ENCODE measurements at places on chromosomes 5 and 9.

- peaks cover 46% of the 10 kb centered on the region for H3K4me1 ChIP-seq
- H3K27me3 ChIP-seq = peaks cover 6% of the 10 kb centered on the region
Measured at GRCh38 chr5:151699071-151699901, 12.6 kb upstream of the SPARC start.

DNA sequence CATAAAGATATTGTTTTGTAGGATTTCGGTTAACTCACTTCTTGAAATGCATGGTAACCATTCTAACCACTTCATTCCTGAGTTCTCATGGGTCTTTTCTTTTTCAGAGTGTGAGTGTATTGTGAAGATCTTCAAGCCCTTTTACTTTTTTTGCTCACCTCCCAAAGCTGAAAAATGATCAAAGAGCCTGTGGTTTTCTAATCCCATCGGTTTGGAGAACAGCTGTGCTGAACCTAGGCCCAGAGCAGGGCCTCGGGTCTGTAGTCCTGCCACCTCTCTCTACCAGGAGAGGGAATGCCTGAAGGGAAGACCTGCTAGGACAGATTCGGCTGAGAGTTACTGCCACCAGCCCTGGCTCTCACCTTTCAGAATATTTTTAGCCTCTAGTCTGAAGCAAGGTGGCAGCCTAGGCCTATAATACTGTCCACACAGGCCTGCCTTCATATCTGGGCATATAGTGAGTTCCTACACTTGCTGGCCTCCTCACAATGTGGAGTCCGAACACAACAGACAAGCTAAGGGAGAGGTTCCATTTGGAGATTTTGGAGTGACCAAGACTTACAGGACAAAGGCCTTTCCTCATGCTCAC is 13.8 kb downstream of the RGMB start:
- peaks cover 89% of the 10 kb centered on the region for H3K4me1 ChIP-seq
- no peaks in the 10 kb centered on the region for H3K27me3 ChIP-seq
- H3K27ac ChIP-seq = peak overlapping the region; percentile 59

GRCh38 chr5:140182803-140183367 is 7.9 kb downstream of the CYSTM1 start:
- no peaks in the 10 kb centered on the region for H3K36me3 ChIP-seq
- peak overlapping the region; percentile 21 for H3K4me3 ChIP-seq
- no peaks in the 10 kb centered on the region for H3K27me3 ChIP-seq
- peak overlapping the region; percentile 68 for H3K27ac ChIP-seq
- H3K4me1 ChIP-seq = peaks cover 74% of the 10 kb centered on the region

GRCh38 chr5:42768106-42768504 is 11.5 kb downstream of the CCDC152 start:
- DNase-seq = no peak
- no peak overlapping the region for H3K27ac ChIP-seq
- peaks cover 5% of the 10 kb centered on the region for H3K4me1 ChIP-seq
- H3K27me3 ChIP-seq = no peaks in the 10 kb centered on the region
- no peaks in the 10 kb centered on the region for H3K36me3 ChIP-seq

GRCh38 chr5:107979900-107980299 is 309.2 kb upstream of the EFNA5 start:
- no peak for DNase-seq
- no peaks in the 10 kb centered on the region for H3K27me3 ChIP-seq
- H3K27ac ChIP-seq = no peak overlapping the region
- H3K4me3 ChIP-seq = no peak overlapping the region

- peaks cover 16% of the 10 kb centered on the region for H3K27me3 ChIP-seq
- no peaks in the 10 kb centered on the region for H3K36me3 ChIP-seq
- no peak for DNase-seq
- no peaks in the 10 kb centered on the region for H3K4me1 ChIP-seq
Measured at GRCh38 chr9:117073539-117074341, 341.1 kb downstream of the ASTN2 start.

DNA sequence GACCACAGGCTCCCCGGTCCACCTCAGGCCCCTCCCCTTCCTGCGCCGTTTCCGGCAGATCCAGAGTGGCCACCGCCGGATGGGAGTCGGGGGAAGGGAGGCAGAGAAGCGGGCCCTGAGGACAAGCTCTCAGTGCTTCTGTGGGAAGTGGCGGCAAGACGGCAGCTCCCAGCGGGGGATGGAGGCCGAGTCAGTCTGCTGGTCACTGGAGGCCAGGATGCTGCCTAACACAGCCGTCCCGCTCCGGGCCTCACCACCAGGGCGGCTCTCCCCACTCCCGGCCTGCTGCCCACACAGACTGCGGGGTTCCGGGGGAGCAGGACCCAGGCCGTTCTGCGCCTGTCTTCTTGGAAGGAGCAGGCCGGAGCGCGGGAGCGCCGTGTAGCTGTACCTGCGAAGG is 31.4 kb downstream of the FXN start:
- no peaks in the 10 kb centered on the region for H3K27me3 ChIP-seq
- peak overlapping the region; percentile 78 for H3K27ac ChIP-seq
- H3K36me3 ChIP-seq = peaks cover 36% of the 10 kb centered on the region
- peaks cover 41% of the 10 kb centered on the region for H3K4me1 ChIP-seq

DNA sequence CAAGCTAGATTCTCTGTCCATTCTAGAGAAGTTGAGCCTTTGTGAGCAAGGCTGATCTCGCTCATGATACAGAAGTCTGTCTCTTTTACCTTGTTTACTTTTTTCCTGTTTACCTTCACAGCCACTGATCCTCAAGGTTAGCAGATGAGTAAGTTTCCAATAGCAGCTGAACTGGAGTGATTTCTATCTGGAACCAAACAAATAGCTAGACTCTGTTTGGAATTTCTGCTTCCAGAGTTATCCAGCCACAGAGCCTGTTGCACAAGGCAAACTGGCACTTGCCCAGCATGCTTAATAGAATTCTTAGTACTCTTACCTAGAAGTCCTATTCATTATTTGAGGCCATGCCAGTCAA is 12.8 kb upstream of the PANK3 start:
- H3K36me3 ChIP-seq = no peaks in the 10 kb centered on the region
- DNase-seq = no peak
- no peak overlapping the region for H3K4me3 ChIP-seq
- peaks cover 20% of the 10 kb centered on the region for H3K27me3 ChIP-seq

DNA sequence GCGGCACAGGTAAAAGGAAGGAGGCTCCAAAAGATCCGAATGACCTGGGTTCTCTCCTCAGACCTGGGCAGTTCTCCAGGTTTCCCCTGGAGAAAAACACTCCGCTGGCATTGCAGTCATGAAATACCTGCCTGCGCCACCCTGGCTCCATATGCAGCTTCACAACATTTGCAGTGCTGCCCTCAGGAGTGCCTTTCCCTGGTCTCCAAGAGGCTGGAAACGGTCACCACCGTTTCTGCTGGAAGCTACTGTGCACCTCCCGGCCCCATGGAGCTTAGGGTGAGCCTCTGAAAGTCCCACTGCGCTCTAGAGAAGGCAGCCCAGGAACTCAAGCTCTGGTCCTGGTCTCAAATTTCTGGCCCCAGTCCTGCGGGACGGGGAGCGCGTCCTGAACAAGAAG is 670 bp downstream of the UGT3A1 start:
- H3K27ac ChIP-seq = no peak overlapping the region
- H3K4me1 ChIP-seq = no peaks in the 10 kb centered on the region
- H3K4me3 ChIP-seq = no peak overlapping the region
- peaks cover 36% of the 10 kb centered on the region for H3K27me3 ChIP-seq
- no peaks in the 10 kb centered on the region for H3K36me3 ChIP-seq

DNA sequence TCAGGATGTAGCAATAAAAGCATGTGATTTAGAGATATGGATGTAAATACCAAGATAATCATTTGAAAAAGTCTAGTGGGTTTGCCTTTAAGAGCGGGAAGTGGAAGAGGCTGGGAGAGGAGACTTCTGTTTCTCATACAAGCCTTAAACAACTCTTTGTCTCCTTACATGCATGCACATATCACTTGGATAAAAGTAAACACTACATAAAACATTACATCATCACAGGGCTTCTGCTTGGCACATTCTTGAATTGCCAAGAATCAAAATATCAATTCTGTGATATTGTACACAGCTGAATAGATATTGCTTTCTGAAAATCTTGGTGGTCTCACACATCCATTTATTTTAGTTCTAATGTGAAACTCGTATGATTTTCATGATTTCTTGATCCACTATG is 57.6 kb downstream of the FOXD1 start:
- H3K4me3 ChIP-seq = no peak overlapping the region
- peaks cover 78% of the 10 kb centered on the region for H3K27me3 ChIP-seq
- no peak for DNase-seq
- H3K4me1 ChIP-seq = no peaks in the 10 kb centered on the region
- no peak overlapping the region for H3K27ac ChIP-seq

GRCh38 chr5:132471151-132471907 is 19.2 kb downstream of the IRF1 start:
- no peak overlapping the region for H3K4me3 ChIP-seq
- H3K4me1 ChIP-seq = peaks cover 95% of the 10 kb centered on the region
- H3K27me3 ChIP-seq = no peaks in the 10 kb centered on the region
- DNase-seq = no peak
- H3K27ac ChIP-seq = no peak overlapping the region
- peaks cover 6% of the 10 kb centered on the region for H3K36me3 ChIP-seq

DNA sequence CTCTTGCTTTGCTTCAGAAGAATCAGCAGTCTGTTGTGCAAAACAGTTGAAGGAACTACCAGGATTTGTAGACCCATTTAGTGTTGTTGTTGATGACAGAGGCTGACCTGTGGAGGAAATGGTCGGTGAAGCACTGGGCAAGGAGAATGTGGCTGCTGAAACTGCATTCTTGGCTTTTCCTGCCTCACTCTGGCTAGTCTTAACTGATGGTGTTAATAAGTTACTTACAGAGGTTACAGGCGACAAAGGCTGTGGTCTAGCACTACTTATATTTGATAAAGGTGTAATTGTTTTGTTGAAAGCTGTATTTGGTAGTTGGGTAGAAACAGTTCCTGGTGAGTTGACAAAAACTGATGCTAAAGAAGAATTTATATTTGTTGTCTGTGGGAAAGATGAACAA is 31.5 kb downstream of the MLANA start:
- H3K4me3 ChIP-seq = no peak overlapping the region
- H3K4me1 ChIP-seq = no peaks in the 10 kb centered on the region
- no peak for DNase-seq
- no peaks in the 10 kb centered on the region for H3K27me3 ChIP-seq

- no peaks in the 10 kb centered on the region for H3K27me3 ChIP-seq
- H3K4me3 ChIP-seq = no peak overlapping the region
- H3K4me1 ChIP-seq = peaks cover 57% of the 10 kb centered on the region
- no peaks in the 10 kb centered on the region for H3K36me3 ChIP-seq
- no peak for DNase-seq
Measured at GRCh38 chr5:141960018-141960417, 2.0 kb upstream of the PCDH12 start.

GRCh38 chr5:180820788-180821321 is 18.2 kb upstream of the MGAT1 start:
- DNase-seq = no peak
- no peaks in the 10 kb centered on the region for H3K27me3 ChIP-seq
- H3K27ac ChIP-seq = peak overlapping the region; percentile 73
- H3K36me3 ChIP-seq = no peaks in the 10 kb centered on the region
- no peak overlapping the region for H3K4me3 ChIP-seq

GRCh38 chr5:142825378-142826089 is 55.4 kb downstream of the ARHGAP26 start:
- H3K4me3 ChIP-seq = peak overlapping the region; percentile 46
- no peaks in the 10 kb centered on the region for H3K27me3 ChIP-seq
- H3K36me3 ChIP-seq = no peaks in the 10 kb centered on the region
- peaks cover 99% of the 10 kb centered on the region for H3K4me1 ChIP-seq

DNA sequence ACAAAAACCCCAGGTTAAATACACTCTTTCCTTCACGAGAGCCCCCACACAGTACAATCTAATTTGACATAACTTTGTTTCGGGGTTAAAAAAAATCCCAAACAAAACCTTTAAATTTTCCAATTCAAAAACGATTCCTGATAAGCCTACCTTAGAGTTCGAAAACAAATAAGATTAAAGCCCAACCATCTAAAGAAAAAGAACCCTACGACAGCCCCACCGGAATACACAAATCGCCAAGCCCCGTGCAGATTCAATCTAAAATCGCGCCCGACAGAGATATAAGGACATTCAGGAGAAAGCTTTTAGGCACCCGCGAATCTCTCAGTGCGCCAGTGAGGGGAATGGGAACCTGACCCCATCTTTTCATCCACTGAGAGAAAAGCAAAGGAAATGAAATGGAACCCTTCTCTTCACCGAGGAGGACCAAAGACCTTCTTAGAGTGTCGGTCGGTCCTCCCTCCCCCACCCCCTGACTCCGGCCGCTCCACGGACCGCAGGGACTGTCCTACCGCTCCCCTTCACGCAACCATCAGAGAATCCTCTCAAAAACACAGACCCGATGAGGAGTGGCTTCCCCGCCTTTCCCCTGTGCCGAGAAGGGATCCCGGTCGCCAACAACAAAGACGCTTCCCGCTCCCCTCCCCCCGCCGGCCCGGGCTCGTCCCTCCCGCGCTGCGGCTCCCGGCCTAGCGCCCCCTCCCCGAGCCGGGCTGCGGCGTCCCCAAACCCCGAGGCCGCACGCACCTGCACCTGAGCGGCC is 925 bp downstream of the ABHD17B start:
- no peaks in the 10 kb centered on the region for H3K36me3 ChIP-seq
- peak; percentile 70 for DNase-seq
- peaks cover 81% of the 10 kb centered on the region for H3K4me1 ChIP-seq
- H3K27me3 ChIP-seq = no peaks in the 10 kb centered on the region
- peak overlapping the region; percentile 97 for H3K27ac ChIP-seq

GRCh38 chr9:20507431-20507830 is 114.9 kb downstream of the MLLT3 start:
- H3K27me3 ChIP-seq = no peaks in the 10 kb centered on the region
- DNase-seq = no peak
- H3K27ac ChIP-seq = no peak overlapping the region
- peaks cover 37% of the 10 kb centered on the region for H3K4me1 ChIP-seq

DNA sequence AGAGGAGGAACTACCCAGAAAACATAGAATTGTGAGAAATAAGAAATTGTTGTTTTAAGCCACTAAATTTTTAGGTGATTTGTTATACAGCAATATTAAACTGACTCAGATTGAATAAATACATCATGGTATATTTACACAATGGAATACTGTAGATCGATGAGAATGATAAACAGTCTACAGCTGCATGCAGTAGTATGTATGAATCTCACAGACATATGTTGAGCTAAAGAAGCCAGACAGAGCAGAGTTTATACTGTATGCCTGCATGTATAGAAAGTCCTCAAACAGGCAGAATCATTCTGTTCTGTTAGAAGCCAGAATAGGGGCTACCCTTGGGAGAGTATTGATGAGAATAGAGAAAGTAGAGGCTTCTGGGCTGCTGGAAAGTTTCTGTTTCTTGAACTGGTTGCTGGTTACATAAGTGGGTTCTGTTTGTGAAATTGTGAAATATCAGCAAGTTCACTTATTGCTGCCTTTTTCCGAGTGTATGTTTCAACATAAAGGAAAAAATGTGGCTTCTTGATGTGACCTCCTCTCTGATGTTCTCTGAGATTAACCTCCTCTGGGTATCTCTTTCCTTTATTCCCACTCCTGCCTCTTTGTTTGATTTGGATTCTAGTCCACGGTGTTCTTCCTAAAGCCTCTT is 9.6 kb downstream of the KIAA1958 start:
- no peak for DNase-seq
- H3K27me3 ChIP-seq = no peaks in the 10 kb centered on the region
- H3K4me3 ChIP-seq = no peak overlapping the region
- H3K4me1 ChIP-seq = peaks cover 4% of the 10 kb centered on the region
- no peak overlapping the region for H3K27ac ChIP-seq

GRCh38 chr9:93300585-93301081 is 116.7 kb downstream of the WNK2 start:
- no peak for DNase-seq
- no peak overlapping the region for H3K4me3 ChIP-seq
- peak overlapping the region; percentile 28 for H3K27ac ChIP-seq
- peaks cover 12% of the 10 kb centered on the region for H3K27me3 ChIP-seq
- peaks cover 74% of the 10 kb centered on the region for H3K4me1 ChIP-seq

- H3K27ac ChIP-seq = no peak overlapping the region
- H3K4me3 ChIP-seq = no peak overlapping the region
- no peak for DNase-seq
- no peaks in the 10 kb centered on the region for H3K36me3 ChIP-seq
- H3K4me1 ChIP-seq = no peaks in the 10 kb centered on the region
Measured at GRCh38 chr5:175347027-175347426, 97.0 kb downstream of the DRD1 start.
